ENCODE measurements at places on chromosomes 13 and 19.

DNA sequence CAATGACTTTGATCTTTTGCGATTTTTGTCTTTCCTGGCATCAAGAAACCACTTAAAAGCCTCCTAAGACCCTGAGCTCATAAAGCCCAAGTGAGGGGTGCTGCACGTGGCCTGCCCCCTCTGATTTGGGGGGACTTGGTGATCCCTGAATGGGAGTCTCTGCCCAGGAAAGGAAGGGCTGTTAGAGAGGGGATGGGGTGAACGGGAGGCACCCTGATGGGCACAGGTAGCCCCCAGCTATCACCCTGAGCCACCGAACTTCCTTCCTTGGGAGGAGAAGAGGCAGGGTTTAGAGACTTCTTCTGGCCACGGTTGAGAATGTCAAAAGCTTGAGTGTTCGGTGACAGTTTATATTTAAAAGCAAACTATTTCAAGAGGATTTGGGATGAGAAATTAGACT is 305.5 kb downstream of the ZNF536 start:
- DNase-seq: no peak

GRCh38 chr13:113028336-113029060 is 59.5 kb downstream of the MCF2L start:
- DNase-seq: no peak

DNA sequence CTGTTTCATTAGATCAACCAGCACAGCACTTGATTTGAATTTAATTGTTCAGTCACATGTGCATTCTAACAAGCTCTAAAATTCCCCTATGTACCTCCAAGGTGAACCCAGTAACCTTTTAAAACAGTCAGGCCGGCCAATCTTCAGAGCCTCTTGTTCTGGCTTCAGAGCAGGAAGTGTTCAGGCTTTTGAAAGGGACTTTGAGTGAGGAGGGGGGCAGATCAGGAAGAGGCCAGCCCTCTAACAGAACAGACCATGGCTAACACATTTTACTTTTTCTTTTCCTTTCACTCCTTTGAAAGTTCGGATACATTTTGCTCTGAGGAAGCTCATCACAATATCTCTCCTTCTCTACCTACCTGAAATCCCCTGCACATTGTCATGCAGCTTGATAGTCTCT is 390.3 kb downstream of the TBC1D4 start:
- DNase-seq: no peak

GRCh38 chr13:70874636-70875035 is 766.4 kb upstream of the KLHL1 start:
- DNase-seq: no peak

- DNase-seq: peak; percentile 91
Observed at GRCh38 chr19:10505583-10506229, 2.5 kb upstream of the KEAP1 start.

- DNase-seq: peak; percentile 71
Observed at GRCh38 chr19:35742121-35742724, at the start of gene IGFLR1. TSS of gene IGFLR1 (minus strand) at chr19:35742452. CDS start at chr19:35741180, 1,272 bp downstream.

GRCh38 chr13:77328819-77329132 is 1.9 kb upstream of the MYCBP2 start:
- DNase-seq: no peak
